Stimulated activated CD8-positive, alpha-beta memory T cell treated with anti-CD3 and anti-CD28 coated beads, Interleukin-7, amount 100 ng/mL, for 24 hours (primary cell): ENCODE measurements at places on chromosomes 1 and 21.

DNA sequence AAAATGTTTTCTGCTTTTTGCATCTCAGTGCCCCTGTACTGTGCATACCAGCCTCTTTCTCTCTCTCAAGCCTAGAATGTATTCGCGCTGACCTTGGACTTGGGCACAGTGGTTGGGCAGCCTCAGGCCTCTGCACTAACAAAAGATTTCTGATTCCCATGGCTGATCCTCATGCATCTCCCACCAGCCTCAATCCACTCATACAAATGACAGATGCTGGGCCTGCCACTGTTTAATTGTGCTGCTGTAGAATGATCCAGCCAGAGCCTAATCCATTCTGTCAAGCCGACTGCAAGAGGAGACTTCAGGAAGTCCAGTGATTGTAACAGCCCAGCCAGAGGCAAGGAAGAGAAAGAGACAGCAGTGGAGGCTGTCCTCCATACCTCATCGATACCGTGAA lies 180.8 kb downstream of the ASTN1 start:
- DNase-seq, result no peak

DNA sequence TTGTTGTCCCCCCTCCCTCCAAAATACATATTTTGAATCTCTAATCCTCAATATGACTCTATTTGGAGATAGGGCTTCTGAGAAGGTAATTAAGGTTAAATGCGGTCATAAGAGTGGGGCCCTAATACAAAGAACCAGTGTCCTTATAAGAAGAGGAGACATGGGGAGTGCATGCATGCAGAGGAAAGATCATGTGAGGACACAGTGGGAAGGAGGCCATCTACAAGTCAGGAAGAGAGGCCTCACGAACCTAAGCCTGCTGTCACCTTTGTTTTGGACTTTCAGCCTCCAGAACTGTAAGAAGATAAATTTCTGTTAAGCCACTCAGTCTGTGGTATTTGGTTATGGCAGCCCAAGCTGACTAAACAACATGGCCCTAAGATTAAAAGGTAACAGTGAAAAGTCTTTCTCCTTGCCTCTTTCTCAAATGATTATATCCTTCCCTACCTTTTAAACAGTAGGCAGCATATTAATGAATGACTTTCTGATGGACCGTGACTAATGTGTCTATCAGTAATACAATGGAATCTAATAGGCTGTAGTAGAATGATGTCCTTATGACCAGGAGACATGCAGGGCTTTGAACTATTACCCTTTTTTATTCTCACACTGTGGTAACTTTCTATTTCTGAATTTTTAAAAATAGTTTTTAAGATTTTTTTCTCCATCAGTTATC lies 40.6 kb upstream of the ST6GALNAC3 start:
- DNase-seq, result no peak

DNA sequence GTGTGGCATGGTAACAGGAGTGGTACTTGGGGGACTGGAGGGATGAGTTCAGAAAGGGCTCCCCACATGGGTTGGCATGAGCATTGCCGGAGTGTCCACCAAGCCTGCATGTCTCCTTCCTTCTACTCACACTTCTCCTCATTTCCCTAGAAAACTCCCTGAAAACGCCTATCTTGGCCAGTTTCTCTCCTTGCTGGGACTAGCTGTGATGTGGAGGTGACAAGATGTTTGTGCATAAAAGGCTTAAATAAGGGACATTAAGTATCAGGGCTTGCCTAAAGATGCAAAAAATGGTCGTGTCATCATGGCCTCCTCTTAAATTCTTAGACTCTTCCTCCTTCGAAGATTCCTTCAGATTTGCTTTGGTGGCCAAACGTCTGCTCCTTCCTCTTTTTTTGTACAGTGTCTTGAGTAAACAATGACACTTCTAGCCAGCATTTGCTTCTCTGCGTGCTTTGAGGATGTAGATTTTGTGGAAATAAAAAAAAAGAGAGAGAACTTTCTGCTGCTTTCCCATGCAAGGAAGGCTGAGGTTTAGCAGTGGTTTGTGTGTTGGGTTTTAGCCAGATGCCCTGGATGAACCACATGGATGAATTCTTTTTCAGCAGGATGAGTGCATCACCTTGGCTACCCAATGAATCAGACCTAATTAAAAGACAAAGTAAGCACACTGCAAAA lies 239.1 kb upstream of the IRF2BP2 start:
- no peak for DNase-seq

GRCh38 chr1:8197493-8198282 lies 120.2 kb upstream of the SLC45A1 start:
- DNase-seq, result no peak

GRCh38 chr1:212514056-212514614 lies 81.4 kb downstream of the NENF start:
- no peak for DNase-seq

- no peak for DNase-seq
These were observed 37.8 kb downstream of the PYHIN1 start for GRCh38 chr1:158969166-158969565.

- DNase-seq, result no peak
These were observed 16.5 kb upstream of the A3GALT2 start for GRCh38 chr1:33337441-33337840.

DNA sequence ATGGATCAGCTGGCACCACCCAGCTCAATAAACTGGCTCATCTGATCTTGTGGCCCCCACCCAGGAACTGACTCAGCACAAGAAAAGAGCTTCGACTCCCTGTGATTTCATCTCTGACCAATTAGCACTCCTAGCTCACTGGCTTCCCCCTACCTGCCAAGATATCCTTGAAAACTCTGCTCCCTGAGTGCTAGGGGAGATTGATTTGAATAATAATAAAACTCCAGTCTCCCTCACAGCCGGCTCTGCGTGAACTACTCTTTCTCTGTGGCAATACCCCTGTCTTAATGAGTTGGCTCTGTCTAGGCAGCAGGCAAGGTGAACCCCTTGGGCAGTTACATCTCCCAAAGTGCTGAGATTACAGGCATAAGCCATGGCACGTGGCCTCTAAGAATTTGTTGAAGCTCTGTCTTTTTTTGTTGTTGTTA lies 11.8 kb upstream of the RHBDL2 start:
- no peak for DNase-seq

DNA sequence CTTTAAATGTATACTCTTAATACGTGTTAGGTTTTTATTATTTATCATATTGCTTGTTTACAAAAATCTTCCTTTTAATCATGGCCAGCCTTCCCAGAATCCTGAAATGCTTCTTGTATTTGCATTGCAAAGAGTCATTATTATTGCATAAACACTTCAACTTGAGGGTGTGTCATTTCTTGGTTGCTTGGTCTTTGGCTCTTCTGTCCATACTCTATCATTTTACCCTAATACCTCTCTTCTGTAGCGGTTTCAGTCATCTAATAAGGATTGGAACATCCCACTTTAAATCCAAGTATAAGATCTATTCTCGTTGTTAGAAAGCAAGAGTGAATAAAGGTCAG lies 200.6 kb upstream of the CACYBP start:
- no peak for DNase-seq

GRCh38 chr1:117752661-117753060 lies 146.8 kb downstream of the TENT5C start:
- no peak for DNase-seq

DNA sequence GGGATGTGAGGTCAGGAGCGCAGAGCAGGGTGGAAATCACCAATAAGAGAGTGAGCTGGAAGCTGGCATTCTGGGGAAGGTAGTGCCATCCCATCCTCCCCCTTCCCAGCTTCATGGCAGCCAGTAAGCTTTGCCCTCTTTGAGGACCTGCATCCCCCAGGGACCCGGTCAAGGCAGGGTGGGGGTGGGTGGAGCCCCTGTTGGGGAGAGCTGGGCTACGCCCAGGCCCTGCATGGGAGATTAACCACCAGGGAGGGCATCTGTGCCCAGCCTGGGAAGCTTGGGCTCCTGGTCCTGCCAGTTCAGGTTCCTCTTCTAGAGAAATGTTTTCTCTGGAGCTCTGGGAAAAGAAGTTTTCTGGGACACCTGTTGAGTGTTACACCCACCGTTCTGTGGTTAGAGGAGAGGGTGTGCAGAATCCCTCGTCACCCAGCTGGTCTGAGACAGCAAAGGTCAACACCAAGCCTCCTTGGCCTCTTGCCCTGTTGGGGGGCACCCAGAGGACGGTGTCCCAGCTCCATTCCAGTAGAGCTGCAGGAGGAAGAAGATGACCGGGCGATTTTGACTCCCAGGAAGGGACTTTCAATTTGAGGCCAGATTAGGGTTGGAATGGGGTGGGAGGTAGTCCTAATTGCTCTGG lies 30.1 kb upstream of the TENT5C start:
- DNase-seq, result no peak

DNA sequence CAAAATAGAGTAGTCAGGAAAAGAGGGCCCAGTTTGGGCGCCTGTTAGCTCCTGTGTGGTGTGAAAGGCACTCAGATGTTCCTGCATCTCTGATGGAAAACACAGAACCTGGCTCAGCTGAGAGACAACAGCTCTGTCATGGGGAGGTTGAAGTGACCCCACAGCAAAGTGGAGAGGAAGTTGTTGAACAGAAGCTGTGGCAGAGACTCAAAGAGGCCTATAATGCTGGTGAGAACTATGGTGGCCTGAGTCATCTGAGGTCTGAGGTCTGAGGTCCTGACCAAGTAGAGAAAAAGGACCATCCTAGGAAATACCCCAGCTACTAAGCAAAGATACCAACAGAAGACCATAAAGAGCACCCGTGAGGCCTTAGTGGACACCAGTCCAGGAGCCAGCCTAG lies 45.6 kb upstream of the JAK1 start:
- DNase-seq, result no peak

DNA sequence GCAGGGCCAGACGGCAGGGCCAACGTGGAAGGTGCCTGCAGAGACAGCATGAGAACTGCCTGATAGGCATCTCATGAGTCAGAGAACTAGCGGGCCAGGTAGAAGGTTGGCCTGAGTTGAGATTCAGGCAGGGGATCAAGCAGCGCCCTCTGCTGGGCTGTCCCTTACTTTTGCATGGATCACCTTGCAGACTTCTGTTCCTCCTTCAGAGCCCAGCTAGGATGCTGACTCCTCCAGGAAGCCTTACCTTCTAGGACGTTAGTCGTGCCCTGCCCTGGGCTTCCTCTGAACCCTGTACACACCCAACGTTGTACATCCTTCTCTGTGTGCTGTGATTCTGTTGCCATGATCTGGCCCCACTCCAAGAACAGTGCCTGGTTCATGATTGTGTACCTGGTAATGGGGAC lies 231.3 kb upstream of the VAMP3 start:
- DNase-seq, result no peak

- DNase-seq, result no peak
These were observed 69.4 kb upstream of the KIF1B start for GRCh38 chr1:10140981-10141380.

DNA sequence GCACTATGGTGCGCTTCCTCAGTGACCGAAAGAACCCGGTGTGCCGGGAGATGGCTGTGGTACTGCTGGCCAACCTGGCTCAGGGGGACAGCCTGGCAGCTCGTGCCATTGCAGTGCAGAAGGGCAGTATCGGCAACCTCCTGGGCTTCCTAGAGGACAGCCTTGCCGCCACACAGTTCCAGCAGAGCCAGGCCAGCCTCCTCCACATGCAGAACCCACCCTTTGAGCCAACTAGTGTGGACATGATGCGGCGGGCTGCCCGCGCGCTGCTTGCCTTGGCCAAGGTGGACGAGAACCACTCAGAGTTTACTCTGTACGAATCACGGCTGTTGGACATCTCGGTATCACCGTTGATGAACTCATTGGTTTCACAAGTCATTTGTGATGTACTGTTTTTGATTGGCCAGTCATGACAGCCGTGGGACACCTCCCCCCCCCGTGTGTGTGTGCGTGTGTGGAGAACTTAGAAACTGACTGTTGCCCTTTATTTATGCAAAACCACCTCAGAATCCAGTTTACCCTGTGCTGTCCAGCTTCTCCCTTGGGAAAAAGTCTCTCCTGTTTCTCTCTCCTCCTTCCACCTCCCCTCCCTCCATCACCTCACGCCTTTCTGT lies 7.3 kb upstream of the PIGV start:
- no peak for DNase-seq
